ELF-1 (cell line): ENCODE measurements at places on chromosomes 1 and 21.
A peak's percentile ranks its signal among the peaks of the same experiment; 100 is the strongest.

DNA sequence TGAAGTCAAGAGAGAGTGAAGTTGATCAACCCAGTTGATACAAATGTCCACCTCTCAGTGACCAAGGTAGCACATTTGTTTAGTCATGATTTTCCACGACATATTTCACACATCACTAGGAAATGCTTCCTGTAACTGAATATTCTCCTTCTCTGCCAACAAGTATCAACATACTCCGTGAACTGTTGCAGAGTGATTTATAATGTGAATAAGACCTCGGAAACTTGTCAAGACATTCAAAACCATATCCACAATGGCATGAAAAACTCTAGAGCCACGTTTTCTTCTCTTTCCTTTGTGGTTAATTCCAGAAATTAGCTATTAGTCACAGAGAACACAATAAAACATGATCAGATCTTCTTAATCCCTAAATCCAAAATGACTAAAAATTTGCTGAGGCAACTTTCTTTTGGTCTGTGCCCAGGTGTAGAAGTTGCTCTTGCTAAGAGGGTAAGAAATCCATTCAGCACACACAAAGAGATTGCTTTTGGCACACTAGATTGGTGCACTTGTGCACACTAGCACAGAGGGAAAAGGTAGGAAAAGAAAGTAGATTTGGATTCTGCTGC, 244.3 kb upstream of the NRIP1 start:
- DNase-seq: no peak

DNA sequence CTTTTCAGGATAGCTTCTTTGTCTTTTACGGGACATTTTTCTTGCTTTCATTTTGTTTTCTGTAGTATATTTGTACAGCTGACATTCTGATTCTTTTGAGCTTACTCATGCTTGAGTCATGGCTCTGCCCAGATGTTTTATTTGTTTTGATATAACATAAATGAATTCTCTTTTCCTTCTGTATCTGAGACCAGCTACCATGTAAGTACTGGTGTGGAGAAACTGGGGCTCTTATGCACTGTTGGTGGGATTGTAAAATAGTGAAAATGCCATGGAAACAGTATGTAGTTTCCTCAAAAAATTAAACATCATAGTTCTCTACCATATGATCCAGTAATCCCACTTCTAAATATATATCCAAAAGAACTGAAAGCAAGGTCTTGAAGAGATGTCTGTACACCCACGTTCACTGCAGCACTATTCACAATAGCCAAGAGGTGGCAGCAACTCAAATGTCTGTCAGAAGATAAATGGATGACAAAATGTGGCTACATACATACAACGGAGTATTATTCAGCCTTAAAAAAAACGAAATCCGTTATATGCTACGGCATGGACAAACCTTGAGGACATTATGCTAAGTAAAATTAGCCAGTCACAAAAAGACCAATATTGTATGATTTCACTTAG, 61.4 kb downstream of the EIF2B3 start:
- DNase-seq: no peak

GRCh38 chr1:115651391-115651790, 9.6 kb downstream of the VANGL1 start:
- DNase-seq: no peak

DNA sequence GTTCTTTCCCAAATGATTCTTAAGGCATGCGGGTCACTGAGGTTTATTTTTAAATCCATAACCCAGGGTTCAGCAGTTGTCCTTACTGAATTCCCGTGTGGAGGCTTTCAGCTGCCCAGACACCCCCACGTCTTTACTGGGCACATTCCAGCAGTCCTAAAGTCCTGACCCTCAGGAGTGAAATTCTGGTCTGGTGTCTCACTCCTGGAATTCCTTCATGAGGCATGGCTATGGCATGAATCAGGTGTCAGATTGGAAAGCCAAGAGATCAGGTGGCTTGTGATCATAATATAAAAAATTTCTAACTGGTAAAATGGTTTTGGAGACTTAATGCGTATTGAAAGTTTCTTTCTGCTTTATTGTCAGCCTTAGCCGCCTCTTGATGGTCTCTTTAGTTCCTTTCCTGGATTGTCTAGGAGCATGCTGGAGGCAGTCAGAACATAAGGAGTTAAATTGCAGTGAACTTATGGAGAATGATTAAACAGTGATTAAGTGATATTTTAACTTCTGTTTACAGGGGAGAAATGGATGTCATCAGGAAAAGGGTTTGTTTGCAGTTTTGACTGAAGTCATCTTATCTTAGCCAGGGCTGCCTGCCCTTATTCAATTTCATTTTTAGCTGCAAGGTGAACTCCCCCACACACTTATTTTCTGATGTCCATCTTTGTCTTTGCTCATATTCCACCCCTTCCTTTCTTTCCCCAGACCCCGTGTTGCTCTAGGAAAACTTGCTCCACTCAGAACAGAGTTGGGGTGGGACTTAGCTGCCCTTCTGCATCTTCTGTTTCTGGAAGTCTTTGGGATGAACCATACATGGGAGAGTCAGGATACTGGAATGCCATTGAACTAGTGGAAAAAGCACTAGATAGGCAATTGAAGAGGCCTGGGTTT, 25.7 kb upstream of the MACF1 start:
- DNase-seq: no peak

DNA sequence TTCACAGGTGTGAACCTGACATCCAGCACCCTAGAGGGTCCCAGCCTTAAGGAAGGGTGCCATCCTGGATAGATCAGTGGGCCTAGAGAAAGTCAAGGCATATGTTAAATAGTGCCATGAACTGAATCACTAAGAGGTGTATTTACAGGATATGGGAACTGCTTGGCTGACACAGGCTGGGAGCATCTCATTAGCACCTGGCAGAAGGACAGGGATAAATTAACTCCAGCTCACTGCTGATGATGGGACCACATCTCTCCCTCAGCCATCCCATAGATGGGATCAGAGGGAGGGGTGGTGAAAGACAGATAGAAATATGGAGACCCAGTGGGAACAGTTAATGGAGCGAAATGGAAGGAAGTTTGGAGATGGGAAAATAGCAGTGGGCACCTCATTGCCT, 122.0 kb downstream of the IGSF21 start:
- no peak for DNase-seq

DNA sequence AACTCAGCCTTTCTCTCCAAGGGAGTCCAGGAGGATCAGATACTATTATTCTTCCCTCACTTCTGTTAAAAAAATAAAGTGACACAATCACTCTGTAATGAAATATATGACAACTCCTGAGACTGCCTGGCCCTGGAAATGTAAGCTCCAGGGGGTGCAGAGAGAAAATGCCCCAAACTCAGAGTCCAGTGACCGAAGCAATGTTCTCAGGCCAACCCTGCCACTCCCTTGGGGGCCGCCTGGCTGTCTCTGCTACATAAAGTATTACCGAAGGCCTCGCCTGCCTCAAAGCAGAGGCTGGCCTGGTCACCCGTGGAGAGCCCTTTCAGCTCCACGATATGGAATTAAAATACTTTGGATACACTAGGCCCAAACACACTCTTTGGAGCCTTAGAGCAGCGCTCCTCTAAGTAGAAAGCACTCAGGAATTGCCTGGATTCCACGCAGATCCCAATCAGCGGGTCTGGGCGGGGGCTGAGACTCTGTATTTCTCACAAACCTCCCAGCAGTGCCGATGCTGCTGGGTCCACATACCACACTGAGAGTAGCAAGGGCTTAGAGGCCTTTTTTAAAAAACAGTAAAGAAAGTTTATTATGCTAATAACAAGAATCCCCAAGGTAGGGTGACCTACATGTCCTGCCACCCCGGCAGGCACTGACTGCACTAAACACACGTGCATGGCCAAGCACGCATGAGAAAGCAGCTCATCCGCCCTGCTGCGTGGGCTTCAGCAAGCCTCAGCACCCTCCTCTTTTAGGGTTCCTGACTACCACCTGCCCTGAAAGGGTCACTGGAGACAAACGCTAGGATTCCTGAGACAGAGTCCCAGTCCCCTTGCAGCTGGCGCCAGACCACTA, 31.1 kb downstream of the TMCO4 start:
- no peak for DNase-seq

DNA sequence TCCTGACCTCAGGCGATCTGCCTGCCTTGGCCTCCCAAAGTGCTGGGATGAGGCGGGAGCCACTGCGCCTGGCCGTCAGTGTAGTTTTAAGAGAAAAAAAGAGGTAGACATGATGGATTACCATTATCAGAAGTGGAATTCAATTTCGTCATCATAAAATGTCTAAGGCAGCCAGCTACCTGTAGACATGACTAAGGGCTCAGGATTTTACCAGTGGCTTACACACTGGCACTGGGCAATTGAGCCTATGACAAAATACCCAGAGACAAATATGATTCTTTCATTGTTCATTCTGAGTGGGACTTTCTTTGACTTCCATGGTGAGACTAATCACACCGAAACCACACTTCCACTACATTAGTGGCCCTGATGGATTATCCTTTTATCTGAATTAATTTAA, 181.5 kb downstream of the GABPA start:
- no peak for DNase-seq

- DNase-seq: no peak
These were observed 40.8 kb downstream of the RTCA start for GRCh38 chr1:100306735-100307313.

GRCh38 chr1:93765099-93765498, 83.5 kb upstream of the BCAR3 start:
- no peak for DNase-seq

DNA sequence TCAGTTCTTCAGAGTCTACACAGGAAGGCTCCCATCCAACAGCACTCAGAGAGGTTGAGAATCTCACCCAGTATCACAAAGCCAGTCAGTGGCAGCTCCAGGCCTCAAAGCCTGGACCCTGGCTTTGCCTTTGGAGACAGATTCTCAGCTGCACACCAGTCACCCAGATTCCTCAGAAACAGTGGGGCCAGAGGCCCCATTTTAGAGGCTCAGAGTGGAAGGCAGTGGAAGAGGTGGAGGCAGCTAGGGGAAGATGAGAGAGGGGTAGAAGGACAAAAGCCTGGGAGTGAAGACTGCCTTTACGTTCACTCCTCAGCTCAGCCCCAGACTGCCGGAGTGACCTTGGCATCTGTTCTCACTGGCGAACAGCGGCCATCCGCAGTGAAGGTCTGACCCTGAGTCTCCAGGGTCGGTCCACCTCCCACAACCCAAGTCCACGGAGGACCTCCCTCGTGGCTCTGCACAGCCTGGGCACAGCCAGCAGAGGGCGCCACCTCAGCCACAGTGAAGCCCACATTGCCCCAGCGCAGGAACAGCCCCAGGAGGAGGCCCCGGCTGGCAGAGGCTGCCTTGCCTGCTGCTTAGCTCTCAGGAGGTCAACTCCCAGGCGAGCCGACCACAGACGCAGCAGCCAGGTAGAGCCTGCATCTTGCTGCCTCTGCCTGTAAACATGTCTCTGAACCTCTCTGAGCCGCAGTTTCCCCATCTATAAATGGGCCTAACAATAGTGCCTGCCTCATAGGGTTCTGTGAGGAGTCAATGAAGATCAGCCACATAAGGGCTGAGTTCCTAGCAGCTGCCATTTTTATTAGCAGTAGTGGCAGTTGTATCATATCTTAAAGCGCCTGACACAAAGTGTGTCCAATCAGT, 5.9 kb upstream of the FNDC5 start:
- peak; percentile 73 for DNase-seq

- DNase-seq: no peak
These were observed 9.4 kb downstream of the C1orf162 start for GRCh38 chr1:111483166-111483565.

- DNase-seq: no peak
These were observed 57.3 kb upstream of the CSF3R start for GRCh38 chr1:36540056-36540455.

GRCh38 chr1:190046231-190046630, 431.4 kb downstream of the BRINP3 start:
- no peak for DNase-seq

DNA sequence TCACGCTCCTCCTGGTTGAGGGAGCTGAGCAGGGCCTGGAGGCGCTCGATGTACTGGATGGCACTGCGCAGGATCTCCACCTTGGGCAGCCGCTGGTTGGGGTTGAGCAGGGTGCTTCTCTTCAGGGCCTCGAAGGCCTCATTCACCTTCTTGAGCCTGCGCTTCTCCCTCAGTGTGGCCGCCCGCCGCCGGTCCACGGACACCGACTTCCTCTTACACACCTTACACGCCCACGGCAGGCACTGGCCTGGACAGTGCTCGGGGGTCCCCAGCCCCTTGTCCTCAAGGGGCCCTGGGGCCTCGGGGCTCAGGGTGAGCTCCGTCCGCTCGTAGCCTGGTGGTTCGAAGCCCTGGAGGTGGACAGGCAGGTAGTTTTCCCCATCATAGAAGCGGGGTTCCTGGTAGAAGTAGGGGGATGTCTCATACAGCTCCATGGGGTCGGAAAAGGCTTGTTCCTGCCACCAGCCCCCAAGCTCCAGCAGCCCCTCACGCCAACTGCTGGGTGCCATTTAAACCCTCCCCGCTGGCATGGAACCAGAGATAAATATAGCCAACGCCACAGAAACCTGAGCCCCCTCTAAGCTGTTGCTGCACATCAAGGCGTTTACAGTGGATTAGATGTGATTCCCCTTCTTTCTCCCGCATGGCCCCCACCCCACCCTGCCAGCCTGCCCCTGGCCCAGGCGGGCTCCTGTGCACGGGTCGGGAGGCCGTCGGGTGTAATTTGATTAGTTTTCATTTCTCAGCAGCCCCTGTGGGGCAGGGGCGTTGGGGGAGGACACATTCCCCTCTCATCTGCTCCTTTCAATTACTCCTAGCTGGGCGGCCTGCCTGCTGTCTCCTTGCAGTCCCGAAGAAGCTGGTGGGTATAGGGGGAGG, at the start of gene MYOG:
Gene MYOG, minus strand, starts transcription at position 485 of the 879 bp plus-strand sequence. Its CDS starts 51 bp downstream, at position 434.
- DNase-seq: no peak

DNA sequence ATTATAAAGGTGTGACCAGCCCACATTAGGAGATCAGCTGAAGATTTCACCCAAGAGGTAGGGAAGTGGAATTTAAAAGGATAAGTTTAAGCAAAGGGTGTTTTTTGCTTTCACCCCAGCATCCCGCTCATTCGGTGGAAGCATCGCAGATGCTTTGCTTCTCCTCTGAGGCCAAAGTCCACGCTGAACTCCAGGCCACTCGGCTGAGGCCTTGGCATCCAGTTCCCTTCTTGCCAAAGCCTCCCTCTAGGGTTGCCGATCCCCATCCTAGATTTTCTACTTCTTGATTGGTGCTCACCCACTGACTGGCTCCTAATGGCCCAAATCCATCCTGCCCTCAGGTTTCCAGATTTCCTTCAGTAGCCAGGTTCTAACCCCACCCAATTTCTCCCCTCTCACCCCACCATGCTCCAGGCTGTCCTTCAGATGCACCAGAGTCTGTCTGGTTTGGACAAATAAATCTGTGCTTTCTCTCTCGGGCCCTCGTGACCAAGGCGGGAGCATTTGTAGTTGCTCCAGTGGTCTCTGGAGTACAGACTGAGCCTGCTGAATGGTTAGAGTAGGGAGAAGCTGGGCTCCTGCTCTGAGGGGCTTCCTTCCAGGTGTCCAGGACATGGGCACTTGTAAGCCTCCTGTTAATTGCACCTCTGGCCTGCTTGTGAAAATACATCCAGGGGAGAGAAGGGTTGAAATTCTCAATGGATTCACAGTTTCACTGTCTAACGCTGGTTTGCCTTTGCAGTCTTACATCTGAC, 193.2 kb downstream of the C1orf94 start:
- DNase-seq: no peak

GRCh38 chr1:247089616-247090375, 11.2 kb upstream of the ZNF670 start:
- peak; percentile 18 for DNase-seq
